ENCODE measurements at places on chromosomes 11 and 22. TPM values are rescaled to one million over a fixed set of nuclear protein-coding genes. Genes with fewer than 3 reads are reported as not detected.

MRGPRE gene
- total RNA-seq, result not detected

BET1L gene
- 46.3 TPM for total RNA-seq

OR4D5 gene
- not detected for total RNA-seq

TCN2 gene
- 0.68 TPM for total RNA-seq

AQP11 gene
- 0.52 TPM for total RNA-seq

MIOX gene
- total RNA-seq, result 0.25 TPM

CRYBB2 gene
- not detected for total RNA-seq

PNPLA5 gene
- total RNA-seq, result not detected

MISFA gene
- 2.0 TPM for total RNA-seq

GRCh38 chr22:35540595-35541253 is at the start of gene RASD2:
Gene RASD2 (plus strand): TSS chr22:35540831. CDS start chr22:35546810, 5,979 bp downstream.
- H3K4me3 ChIP-seq, result peak within 1 kb of the TSS; percentile 65
- peaks cover 2% of the 10 kb centered on the region for H3K4me1 ChIP-seq
- H3K36me3 ChIP-seq, result no peaks in the 10 kb centered on the region
- no peak within 1 kb of the TSS for H3K27ac ChIP-seq
- peaks cover 38% of the 10 kb centered on the region for H3K27me3 ChIP-seq

DNA sequence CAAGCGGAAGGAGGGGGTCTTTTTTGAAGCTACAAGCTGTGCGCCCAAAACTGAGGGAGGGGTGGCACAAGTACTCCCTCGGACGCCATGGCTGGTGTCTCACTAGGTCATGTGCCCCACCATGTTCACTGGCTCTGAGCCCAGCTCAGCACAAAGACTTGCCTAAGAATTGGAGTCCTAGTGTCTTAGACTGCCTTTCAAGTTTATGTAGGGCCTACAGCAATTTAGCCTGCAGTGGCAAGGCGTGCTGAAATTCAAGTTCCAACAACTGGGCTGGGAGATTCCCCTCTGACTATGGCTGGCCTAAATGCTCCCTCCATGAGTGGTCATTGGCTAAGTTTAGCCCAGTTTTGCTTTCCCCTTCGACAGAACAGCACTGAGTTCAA is 27.3 kb downstream of the FCHSD2 start:
- no peak overlapping the region for H3K4me3 ChIP-seq
- peaks cover 28% of the 10 kb centered on the region for H3K36me3 ChIP-seq
- H3K4me1 ChIP-seq, result peaks cover 2% of the 10 kb centered on the region
- no peak for DNase-seq
- H3K27me3 ChIP-seq, result peaks cover 2% of the 10 kb centered on the region
- H3K27ac ChIP-seq, result no peak overlapping the region

DNA sequence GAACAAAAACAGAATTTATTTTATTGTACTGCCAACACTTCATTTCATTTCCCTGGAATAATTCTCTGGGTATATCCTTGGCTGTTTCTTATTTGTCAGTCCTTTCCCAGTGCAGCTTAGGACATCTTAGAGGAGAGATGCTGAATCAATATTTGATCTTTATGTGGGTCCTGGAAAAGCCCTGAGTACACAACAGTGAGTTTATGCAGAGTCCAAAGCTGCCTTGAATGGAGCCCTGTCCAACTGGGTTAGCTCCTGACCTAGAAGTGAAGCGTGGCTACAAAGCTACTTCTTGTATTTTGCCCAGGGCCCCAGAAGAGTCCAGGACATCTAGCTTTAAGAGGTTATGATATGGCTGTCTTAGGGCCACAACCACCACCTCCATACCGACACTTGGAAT is 378.0 kb upstream of the FAT3 start:
- DNase-seq, result no peak
- no peak overlapping the region for H3K4me3 ChIP-seq
- H3K4me1 ChIP-seq, result no peaks in the 10 kb centered on the region
- H3K27me3 ChIP-seq, result no peaks in the 10 kb centered on the region
- H3K36me3 ChIP-seq, result no peaks in the 10 kb centered on the region

DNA sequence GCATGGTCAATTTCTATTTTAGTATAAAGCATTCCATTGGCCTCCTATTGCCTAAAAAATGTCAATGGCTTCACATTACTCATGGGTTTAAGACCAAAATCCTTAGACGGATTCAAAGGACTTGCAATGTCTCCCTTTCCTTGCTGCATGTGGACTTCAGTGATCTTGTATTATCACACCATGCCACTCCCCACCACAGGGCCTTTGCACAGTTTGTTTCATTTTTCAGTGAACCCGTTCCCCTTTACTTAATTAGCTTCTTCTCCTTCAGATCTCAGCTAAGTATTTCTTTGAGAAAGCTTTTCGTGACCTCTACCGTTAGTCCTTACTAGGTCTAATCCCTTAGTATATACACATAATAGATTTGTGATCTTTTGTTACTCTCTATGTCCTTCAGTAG is 269.7 kb downstream of the FAM76B start:
- DNase-seq, result no peak
- H3K27me3 ChIP-seq, result no peaks in the 10 kb centered on the region
- no peak overlapping the region for H3K27ac ChIP-seq
- H3K4me3 ChIP-seq, result no peak overlapping the region

DNA sequence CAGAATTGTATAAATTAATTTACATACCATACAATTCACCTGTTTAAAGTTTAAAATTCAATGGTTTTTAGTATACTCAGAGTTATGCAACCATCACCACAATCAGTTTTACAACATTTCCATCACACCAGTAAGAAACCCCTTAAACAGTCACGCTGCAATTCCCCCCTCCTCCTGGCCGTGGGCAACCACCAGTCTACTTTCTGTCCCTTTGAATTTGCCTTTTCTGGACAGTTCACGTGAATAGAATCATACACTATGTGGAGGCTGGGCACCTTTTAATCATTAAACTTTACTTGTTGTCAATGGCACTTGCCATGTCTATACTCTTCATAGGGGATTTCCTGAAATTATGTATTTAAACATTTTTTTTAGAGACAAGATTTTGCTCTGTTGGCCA is 20.1 kb upstream of the SWAP70 start:
- DNase-seq, result no peak
- H3K27ac ChIP-seq, result no peak overlapping the region
- no peaks in the 10 kb centered on the region for H3K36me3 ChIP-seq

- peaks cover 1% of the 10 kb centered on the region for H3K27me3 ChIP-seq
- no peak overlapping the region for H3K27ac ChIP-seq
- no peak for DNase-seq
These were observed 517.8 kb downstream of the MIAT start for GRCh38 chr22:27175021-27175838.

DNA sequence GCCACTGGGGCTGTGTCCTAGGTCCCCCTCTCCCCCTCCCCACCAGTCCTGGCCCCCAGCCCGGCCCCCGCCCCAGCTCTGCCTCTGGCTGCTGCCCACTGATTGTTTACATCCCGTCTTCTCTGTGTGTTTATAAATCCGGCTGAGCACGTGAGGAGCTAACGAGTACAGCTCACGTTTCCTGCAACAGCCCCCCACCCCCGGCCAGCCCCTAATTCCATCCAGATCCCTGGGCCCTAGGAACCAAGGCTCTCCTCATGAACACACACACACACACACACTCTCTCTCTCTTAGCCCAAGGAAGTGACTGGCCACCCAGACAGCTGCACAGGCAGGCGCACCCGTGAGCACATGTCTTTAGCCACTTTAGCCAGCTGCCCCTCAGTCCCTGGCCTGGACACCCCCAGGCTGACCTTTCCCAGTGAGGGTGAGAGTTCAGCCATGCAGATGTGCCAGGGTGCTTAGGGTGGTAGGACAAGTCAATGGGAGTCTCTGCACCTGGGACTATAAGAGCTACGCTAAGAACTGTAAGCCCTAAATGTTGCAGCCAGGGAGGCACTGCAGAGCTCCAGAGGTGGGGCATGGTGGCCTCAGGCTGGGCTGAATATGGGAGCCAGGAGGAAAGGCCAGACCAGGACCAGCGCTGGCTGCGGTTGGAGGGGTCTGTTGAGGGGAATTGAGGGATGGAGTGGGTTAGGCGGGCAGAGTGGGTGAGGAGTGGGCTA is 2.9 kb downstream of the CLCF1 start:
- no peak overlapping the region for H3K27ac ChIP-seq
- no peak for DNase-seq
- H3K27me3 ChIP-seq, result peaks cover 56% of the 10 kb centered on the region
- no peak overlapping the region for H3K4me3 ChIP-seq
- peaks cover 44% of the 10 kb centered on the region for H3K4me1 ChIP-seq
- H3K36me3 ChIP-seq, result peaks cover 4% of the 10 kb centered on the region

DNA sequence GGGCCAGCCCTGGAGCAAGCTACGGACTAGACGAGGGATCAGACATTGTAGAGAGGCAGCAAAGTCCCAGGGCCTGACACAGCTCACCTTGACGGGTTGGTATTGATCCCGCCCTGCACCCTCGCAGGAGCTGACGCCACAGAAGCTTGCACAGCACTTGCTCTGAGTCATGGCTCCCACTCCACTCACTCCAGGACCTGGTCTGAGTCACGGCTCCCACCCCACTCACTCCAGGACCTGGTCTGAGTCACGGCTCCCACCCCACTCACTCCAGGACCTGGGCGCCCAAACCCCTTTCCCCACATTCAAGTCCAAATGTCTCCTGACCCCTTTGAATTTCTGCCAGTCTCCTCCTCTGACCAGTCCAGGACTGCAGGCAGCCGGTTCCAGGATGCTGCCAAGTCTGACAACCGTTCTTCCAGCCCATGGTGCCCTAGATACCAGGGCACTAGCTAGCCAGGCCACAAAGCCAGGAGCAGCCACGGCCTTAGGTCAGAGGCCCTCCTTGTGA is 6.0 kb upstream of the PNPLA5 start:
- no peaks in the 10 kb centered on the region for H3K36me3 ChIP-seq
- DNase-seq, result no peak
- H3K4me3 ChIP-seq, result no peak overlapping the region
- no peak overlapping the region for H3K27ac ChIP-seq
- no peaks in the 10 kb centered on the region for H3K4me1 ChIP-seq

DNA sequence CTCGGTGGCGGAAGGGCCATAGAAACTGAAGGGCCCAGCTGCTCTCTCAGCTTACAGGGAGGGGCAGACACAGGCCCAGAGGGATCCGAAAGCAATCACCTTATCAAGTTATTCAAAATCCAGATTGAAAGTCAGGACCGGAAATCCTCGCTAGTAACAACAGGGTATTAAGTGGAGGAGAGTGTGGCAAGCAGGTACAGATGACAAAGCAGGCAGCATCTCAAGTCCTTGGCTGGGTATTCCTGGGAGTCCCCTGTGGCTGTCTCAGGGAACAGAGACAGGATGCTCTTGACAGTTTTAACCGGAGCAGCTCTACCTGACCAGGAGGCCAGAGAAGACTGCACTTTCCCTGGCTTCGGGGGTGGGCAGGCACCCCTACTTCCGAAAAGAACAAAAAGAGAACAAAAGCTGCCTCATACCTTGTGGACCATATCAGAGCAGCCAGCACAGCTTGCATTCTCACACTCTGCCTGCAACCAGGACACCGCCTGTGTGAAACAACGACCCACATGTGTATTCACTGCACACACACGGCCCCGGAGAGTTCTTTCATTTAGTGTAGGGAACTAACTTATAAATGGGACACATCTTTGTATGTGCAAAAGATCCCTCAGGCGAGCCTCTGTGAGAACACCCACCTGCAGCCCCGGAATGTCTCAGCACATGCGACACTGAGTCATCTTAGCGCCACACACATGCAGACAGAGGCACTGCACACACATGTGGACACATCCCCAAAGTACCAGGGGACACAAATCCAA is 78.3 kb downstream of the MICAL3 start:
- no peaks in the 10 kb centered on the region for H3K27me3 ChIP-seq
- no peaks in the 10 kb centered on the region for H3K36me3 ChIP-seq
- H3K27ac ChIP-seq, result no peak overlapping the region
- DNase-seq, result no peak
- H3K4me1 ChIP-seq, result no peaks in the 10 kb centered on the region

- no peak overlapping the region for H3K4me3 ChIP-seq
- H3K4me1 ChIP-seq, result no peaks in the 10 kb centered on the region
- DNase-seq, result no peak
- no peaks in the 10 kb centered on the region for H3K36me3 ChIP-seq
- no peak overlapping the region for H3K27ac ChIP-seq
These were observed 493.3 kb upstream of the CCDC179 start for GRCh38 chr11:23353611-23354010.

DNA sequence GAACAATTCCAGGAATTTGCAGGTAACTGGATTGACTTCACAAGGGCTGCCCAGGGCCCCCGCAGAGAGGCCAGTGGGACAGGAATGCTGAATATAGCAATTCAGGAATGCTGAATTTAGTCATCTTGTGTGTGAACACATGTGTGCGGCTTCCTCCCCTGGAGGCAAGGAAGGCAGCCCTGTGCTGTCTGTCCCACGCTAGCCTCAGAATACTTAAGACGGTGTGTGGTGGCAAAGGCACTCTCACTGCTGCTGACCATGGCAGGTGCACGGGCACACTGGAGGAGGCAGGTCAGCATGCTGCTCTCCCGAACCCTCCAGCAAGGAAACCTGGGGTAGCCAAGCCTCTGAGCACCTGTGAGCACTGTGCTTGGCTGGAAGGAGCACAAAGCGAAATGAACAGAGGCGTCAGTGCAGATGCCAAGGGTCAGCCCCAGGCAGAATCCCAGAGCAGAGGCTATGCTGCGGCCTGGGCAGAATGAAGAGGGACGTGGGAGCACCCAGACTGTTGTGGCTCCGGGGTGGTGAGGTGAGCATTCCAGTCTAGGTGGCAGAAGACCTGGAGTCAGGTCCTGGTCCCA is 2.7 kb downstream of the GNAZ start:
- H3K27me3 ChIP-seq, result peaks cover 40% of the 10 kb centered on the region
- peaks cover 5% of the 10 kb centered on the region for H3K4me1 ChIP-seq
- DNase-seq, result no peak

DNA sequence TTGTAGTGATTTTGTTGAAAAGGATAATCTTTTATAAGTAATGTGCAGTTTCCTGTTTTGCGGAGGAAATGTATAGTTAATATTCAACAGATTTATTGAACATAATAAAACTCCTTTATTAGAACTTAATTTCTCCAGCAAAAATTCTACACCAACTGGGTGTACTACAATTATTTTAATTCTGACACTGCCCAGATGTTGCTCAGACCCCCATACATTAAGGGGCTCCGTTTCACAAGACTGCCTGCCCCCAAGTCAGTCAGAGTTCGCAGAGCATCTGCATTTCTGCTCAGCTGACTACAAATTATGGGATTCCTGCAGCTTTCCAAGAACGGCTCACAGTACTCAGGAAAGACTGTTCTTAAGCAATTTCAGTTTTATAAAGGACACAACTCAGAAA is 6.2 kb downstream of the CEP57 start:
- H3K27me3 ChIP-seq, result no peaks in the 10 kb centered on the region
- no peak for DNase-seq
- H3K4me3 ChIP-seq, result no peak overlapping the region
- no peak overlapping the region for H3K27ac ChIP-seq

- no peaks in the 10 kb centered on the region for H3K27me3 ChIP-seq
- H3K36me3 ChIP-seq, result peaks cover 50% of the 10 kb centered on the region
- DNase-seq, result no peak
- peaks cover 36% of the 10 kb centered on the region for H3K4me1 ChIP-seq
- peak overlapping the region; percentile 22 for H3K27ac ChIP-seq
- peak overlapping the region; percentile 87 for H3K4me3 ChIP-seq
These were observed 640 bp downstream of the PPP1CA start for GRCh38 chr11:67400942-67401494.

- H3K36me3 ChIP-seq, result peaks cover 6% of the 10 kb centered on the region
- no peak for DNase-seq
- H3K27ac ChIP-seq, result no peak overlapping the region
- peaks cover 10% of the 10 kb centered on the region for H3K4me1 ChIP-seq
- H3K4me3 ChIP-seq, result no peak overlapping the region
These were observed 2.2 kb downstream of the YAP1 start for GRCh38 chr11:102112509-102112821.

All from activated T-helper 2 cell treated with anti-CD3 and anti-CD28 coated beads, Interferon-gamma antibody, Interleukin-2, Interleukin-4, amounts not matched to agents 10 μg/mL and 5 μg/mL and 100 μg/mL, durations not matched to agents 14 hours and 24 hours and 36 hours (primary cell).